ENCODE measurements at places on chromosomes 1 and 21. TPM values are rescaled to one million over a fixed set of nuclear protein-coding genes. Genes with fewer than 3 reads are reported as not detected.

Gene ST6GALNAC5
- total RNA-seq, result 1.3 TPM

- peak; percentile 75 for DNase-seq
Measured at GRCh38 chr21:46184625-46185555, 631 bp upstream of the SPATC1L start.

DNA sequence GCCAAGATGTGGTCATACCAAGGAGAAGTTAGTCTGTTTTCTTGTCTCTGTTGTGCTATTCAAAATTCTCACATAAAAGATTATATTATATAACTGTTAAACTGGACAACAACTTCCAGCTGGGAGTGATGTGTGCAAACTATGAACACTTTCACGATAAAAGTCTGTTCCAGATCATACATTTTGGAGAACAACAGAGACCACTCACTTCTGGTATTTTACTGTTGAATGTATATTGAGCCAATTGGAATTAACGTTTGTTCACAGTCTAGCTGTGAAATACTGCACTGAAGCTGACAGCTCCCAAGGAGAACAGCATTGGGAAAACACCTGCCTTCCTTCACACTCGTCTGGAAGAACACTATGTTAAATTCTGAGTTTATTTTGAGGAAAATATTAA lies 860 bp upstream of the SHCBP1L start:
- no peak for DNase-seq

DNA sequence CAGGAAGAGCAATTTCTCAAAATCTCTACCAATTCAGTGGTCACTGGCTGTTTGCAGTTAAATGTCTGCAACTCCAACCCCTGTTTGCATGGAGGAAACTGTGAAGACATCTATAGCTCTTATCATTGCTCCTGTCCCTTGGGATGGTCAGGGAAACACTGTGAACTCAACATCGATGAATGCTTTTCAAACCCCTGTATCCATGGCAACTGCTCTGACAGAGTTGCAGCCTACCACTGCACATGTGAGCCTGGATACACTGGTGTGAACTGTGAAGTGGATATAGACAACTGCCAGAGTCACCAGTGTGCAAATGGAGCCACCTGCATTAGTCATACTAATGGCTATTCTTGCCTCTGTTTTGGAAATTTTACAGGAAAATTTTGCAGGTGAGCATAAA lies 167.2 kb downstream of the CRB1 start:
- DNase-seq, result no peak

DNA sequence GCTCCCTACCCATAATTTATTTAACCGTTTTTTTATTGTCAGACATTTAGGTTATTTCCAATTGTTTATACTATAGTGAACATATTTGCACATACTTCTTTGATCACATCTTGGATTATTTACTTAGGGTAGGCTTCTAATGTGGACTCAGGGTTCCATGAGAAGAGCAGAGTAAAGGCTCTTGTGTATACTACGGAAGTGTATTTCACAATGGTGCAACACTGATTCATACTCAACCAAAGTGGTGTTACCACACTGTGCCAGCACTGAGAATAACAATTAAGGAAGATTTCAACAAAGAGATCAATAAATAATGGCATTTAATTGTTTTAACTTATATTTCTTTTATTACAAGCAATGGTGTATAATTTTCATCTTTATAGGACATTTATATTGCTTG lies 251.2 kb downstream of the ZNF326 start:
- no peak for DNase-seq

- DNase-seq, result no peak
Measured at GRCh38 chr1:111179968-111180533, 20.4 kb downstream of the DENND2D start.
